ENCODE measurements at places on chromosomes 3 and 15.

GRCh38 chr15:83993591-83993990 is 242.0 kb upstream of the GOLGA6L4 start:
- DNase-seq = no peak

GRCh38 chr3:159185443-159186050 is 383.7 kb downstream of the MFSD1 start:
- DNase-seq = no peak

DNA sequence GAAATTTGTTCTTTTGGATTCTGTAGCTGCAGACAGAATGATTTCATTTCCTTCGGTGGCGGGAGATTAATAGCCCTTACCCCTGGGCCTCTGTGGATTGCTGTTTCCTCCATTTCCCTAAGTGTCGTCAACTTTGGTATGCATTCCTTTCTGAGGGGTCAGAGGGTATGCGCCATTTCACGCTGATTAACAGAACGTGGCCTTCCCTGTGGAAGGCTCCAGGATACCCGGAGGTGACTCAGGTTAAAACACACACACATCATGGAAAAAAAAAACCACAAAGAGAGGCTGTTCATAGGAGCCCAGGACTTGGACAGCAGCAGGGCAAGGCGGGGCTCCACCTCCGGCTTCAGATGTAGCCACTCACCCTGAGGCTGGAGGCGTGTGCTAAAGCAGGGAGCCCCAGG is 51.9 kb downstream of the EPHB1 start:
- DNase-seq = no peak

- DNase-seq = no peak
These were observed 3.7 kb upstream of the SLC41A3 start for GRCh38 chr3:126087552-126088175.

DNA sequence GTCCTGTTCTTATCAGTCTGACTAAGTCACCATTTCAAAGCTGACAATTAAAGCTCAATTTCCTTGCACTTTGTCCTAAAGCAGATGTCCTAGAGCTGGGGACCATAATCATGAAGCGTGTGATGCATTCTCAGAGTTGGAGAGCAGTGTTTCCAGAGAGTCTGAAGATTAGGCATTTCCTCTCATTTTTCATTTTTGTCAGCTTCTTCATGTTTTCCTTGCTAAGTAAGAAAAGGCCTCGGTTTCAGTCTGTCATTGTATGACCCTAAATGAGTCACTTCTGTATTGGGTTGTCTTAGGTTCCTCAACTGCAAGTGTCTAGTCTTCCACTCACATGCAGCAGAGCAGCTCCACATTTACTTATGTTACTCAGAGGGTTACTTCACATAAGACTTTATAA is 257.2 kb upstream of the TPRG1 start:
- DNase-seq = no peak

- no peak for DNase-seq
These were observed 199.3 kb upstream of the UMPS start for GRCh38 chr3:124530916-124531315.

- no peak for DNase-seq
These were observed 186.1 kb downstream of the FMN1 start for GRCh38 chr15:33008284-33008995.

DNA sequence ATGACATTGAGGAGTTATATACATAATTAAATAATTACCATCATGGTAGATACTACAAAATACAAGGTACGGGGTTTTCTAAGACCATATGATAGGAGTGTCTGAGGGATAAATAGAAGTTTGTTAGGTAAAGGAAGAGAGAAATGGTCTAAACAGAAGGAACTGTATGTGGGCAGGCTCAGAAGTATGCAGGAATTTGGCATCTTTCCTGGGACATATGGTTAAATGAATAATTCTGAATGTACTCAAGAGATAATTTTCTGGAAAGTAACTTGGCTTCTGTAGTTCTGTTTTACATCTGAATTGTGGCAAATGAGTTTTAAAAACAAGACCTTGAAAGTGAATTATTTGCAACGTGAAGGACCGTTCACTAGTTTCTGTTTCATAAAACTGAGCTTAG is 17.5 kb downstream of the LMCD1 start:
- no peak for DNase-seq

DNA sequence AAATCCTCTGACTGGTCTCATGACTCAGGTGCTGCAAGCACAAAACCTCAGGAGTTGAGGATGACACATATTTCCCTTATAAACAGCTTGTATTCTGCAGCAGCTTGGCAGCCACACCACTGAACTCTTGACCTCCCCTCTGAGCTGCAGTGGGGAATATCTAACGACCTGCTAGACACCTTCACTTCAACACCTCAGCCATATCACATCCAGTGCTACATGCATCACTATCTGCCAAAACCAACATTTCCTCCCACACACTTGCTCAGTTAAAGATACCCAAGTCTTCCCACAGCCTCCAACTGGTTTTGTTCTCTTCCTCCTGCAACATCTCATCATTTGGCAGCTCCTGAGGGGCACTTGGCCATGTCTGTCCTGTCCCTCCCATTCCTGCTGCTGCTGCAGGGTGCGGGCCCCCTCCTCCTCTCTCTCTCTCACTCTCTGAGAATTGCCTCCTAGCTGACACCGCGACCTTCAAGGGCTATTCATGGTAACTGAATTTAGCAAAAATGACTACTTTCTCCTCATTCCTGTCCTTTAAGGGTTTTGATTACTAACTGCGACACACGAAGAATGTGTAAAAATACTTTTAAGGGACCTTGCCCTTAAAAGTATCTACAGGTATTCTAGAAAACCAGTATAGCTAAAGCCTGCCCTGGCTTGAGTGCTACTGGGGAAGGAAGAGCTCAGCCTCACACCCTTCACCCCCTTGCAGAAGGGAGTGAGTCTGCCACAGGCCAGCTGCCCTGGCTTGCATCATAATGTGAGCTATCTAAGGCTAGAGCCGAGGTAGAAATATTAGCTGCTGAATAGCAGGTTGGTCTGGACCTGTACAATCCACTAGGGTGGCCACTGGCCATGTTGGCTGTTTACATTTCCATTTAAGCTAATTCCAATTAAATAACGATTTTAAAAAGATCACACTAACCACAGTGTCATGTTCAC is 5.0 kb upstream of the CCR9 start:
- DNase-seq = peak; percentile 61

GRCh38 chr15:98549741-98550140 is 98.6 kb upstream of the IGF1R start:
- DNase-seq = no peak

DNA sequence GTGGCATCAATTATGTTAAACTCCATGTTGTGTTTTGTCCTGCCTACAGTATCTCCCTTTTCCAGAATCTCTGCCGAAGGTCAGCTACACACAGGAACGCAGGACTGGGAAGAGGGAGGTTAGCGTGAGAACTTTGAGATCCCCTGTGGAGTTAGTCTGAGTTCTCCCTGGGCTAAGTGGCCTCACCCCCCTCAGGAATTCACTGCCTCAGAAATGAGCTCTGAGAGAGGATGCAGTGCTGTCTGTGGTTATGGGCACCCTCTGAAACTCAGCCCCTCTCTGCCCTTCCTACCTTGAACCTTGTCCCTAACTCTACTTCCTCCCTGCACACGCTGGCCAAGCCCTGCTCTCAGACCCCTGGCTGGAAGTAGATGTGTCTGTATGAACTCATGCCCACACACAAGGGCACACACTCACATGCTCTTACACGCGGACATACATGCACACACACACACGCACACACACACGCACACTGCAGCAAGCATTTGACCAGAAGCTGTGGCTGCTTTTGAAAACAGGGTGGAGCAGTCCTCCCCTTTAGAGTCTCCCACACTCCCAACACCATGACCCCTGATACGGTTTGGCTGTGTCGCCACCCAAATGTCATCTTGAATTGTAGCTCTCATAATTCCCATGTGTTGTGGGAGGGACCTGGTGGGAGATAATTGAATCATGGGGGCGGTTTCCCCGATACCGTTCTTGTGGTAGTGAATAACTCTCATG is 5.3 kb upstream of the VIPR1 start:
- no peak for DNase-seq

DNA sequence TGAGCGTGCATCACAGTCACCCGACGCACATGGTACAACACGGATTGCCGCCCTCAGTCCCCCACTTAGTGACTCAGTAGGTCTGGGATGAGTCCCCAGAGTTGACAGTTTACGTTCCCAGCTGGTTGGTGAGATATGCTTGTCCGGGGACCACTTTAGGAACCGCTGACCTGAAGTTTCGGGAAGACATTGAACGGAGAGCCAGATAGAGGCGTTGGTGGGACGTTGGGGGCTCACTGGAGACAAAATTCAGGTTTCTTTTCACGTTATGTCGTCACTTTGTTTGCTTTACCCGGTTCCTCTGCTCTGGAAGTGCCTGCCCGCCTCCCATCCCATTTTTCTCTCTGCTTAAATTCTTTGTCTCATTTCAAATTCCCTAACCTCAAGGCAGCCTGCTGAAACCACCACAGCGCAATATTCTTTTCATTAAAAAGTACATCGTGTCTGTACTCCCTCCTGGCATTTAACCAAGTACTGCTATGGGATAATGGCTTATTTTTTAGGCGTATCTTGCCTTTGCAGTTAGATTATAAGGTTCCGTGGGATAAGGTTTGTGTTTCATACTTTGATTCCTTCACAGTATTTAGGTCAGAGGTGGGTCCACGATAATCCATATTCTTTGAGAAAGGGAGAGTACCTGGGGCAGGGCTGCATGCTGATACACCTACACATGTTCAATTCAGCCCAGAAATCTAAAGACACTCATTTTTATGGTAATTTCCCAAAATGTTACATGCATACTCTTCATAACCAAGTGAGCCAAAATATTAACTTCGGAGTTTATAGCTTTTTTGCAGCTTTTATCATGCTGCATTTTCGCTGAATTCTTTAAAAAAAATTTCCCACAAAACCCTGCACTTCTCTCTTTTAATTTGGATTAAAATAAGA is 921 bp downstream of the LMLN start:
- peak; percentile 72 for DNase-seq

DNA sequence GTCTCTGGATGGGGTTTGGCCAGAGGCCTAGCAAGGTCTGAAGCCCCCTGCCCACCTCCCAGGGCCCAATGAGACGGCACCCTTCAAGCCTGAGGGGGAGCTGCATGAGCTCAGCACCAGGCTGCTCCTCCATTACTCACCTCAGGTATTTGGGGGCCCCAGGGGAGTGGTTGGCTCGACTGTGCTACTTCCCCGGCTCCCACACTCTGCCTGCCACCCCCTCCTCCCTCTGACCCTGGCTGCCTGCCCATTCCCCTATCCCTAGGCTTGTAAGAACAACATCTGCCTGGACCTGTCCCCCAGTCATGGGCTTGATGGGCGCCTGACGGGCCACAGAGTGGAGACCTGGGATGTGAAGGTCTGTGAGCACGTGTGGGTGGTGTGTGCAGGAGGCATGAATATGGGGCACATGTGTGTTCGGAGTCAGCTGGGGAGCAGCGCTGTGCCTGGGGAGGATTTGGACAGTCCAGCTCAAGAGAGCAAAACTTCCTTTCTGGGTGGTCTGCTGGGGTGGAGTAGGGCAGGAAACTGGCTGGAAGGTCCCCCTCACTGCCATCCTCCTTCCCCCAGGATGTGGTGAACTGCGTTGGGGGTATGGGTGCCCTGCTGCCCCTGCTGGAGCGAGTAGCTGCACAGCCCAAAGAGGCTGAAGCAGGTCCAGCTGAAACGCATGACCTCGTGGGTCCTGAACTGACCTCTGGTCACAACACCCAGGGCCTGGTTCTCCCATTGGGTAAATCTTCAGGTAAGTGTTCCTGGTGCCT is 17.4 kb downstream of the NBEAL2 start:
- DNase-seq = no peak

DNA sequence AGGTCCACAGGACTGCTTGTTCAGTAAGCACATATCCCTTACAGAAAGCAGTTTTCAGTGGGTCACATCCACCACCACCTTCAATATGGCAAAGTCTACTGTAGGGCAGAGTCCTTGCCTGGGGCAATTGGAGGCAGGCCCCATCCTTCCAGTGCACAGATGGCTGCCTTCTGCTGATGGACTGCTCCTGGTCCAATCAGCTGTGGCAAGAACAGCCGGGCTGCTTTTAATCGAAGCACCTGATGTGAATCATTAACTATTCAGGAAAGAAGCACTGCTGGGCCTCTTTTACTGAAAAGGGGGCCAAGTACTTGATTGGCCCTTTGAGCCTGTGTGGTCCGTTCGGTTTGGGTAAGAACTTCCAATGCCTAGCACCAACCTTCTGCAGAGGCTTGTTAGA is 24.4 kb downstream of the LARS2 start:
- no peak for DNase-seq

DNA sequence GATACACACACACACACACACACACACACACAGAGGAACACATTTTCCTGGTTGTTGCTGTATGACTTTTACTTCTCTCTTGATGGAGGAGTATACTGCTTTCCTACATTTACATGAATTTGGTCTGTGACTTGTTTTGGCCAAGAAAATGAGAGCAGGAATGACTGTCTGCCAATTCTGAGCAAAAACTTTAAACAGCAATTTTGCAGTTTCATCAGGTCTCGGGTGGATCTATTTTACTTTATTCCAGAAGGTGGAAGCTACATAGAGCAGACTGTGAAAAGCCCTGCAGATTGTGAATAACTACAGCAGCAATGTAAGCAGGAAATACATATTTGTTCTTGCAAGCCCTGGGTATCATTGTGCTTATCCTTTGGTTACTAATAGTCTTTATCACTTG is 1350.0 kb upstream of the EPHA6 start:
- DNase-seq = no peak

DNA sequence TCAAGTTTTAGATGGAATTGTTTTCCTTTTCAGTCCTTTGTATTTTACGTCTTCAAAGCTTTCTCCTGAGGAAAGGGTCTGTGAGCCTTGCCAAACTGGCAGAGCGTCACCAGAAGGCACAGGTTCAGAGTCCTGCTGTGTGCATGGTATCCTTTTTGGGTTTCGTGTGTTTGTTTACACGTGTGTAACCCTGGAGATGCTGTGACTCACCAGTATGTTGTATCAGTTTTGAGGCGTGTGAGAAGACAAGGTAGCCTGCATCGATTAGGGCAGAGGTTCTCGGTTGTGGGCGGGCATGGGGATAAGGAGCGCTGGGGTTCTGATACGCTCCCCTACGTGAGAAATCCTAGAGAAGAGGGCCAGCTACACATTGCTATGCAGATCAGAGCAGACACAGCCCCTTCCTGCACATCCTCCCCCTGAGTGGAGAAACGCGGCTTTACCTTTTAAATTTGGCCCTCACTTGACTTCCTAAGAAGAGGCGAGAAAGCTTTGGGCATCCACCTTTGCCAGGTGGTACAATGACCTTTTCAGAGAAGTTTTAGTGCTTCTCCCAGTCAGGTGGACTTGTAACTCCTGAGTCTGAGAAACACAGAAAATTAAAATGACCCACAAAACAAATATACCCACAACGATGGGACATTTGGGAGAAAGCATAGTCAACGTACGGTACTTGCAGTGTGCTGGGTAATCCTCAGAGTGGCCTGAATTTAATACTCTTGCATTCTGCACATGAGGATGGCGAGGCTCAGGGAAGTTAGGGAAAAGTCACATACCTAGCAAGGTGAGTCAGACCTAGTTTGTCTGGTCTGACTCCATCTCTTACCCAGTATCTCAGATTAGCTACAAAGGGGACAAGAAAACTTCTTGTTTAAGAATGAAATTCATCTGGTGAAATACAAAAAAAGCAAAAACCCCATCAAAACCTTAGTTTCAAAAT is 38.1 kb downstream of the TRAK1 start:
- DNase-seq = no peak

Measured in activated naive CD8-positive, alpha-beta T cell treated with anti-CD3 and anti-CD28 coated beads for 36 hours (primary cell).